ENCODE measurements at places on chromosomes 7 and 10.

GRCh38 chr7:1301882-1302251 is 69.2 kb downstream of the UNCX start:
- no peak for DNase-seq

DNA sequence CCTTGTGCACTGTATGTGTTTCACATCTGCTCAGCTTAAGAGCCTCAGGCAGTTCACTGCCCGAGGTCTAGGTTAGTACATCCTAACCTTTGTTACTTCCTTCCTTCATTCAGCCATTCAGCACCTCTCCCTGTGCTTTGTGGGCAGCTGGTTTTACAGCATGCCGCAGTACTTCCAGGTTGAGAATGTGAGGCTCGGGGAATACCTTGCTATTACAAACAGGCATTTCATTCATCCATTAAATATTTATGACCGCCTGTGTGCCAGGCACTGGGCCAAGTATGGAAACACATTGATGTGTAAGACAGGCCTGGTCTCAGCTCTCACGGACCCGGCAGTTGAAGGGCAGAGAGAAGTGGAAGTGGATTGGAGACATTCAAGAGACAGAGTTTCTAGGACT is 82.4 kb downstream of the SHH start:
- DNase-seq: no peak

- DNase-seq: no peak
These were observed 179.2 kb downstream of the DYNC1I1 start for GRCh38 chr7:95951531-95951930.

- DNase-seq: no peak
These were observed 195.5 kb upstream of the ZNF32 start for GRCh38 chr10:43844221-43844620.
